Activated T-cell treated with anti-CD3 and anti-CD28 coated beads for 1 hour (primary cell): ENCODE measurements at places on chromosomes 1 and 21.
A peak's percentile ranks its signal among the peaks of the same experiment; 100 is the strongest.

GRCh38 chr1:228891272-228892034, 156.2 kb downstream of the RHOU start:
- DNase-seq: no peak

DNA sequence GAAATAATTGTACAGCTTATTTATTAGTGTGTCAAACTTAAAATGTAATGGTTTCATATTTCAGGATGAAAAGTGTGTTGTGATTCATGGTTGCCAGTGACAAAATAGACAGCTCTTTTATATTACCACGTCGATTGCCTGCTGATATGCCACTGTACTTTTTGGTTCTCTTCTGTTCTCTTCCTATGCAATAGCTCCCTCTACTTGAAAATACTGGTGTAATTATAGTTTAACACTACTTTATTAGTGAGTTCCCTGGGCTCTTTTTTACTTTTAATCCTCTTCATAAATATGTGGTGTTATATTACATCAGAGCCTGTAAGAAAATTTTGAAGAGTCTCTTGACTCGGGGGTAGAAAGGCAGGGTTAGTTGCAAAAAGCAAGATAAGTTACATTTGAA, 111.3 kb downstream of the PATJ start:
- DNase-seq: no peak

- DNase-seq: no peak
Observed at GRCh38 chr1:158425027-158425426, 1.0 kb downstream of the OR10K2 start.

- DNase-seq: peak; percentile 39
Observed at GRCh38 chr1:27868932-27869718, 3.2 kb upstream of the THEMIS2 start.

DNA sequence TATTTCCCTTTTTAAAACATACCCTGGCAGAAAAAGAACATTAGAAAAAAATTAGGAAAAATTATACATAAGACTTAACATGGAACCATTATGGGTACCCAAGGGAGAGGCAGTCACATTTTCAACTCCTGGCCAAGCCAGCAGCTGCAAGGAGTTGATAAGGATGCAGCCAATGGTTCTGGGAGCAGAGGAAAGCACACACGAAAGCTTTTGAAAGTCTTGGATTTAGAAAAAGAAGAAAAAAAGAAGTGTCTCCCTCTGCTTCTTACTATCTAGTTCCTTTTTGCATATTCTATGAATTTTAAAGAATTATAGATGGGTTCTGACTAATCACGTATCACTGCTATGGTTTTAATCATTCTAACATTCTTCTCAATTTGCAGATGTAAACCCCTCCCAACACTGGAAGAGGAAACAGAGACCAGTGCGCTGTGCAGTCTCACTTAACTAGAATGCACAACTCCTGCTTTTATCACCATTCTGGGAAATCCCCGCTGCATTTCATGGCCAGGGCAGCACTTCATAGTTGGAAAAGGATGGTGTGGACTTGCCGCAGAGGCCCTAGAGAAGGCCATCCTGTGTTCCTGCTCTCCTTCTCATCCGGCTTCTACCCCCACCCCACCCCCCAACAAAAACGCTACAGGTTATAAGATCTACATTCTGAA, 2.7 kb upstream of the CD58 start:
- DNase-seq: no peak

DNA sequence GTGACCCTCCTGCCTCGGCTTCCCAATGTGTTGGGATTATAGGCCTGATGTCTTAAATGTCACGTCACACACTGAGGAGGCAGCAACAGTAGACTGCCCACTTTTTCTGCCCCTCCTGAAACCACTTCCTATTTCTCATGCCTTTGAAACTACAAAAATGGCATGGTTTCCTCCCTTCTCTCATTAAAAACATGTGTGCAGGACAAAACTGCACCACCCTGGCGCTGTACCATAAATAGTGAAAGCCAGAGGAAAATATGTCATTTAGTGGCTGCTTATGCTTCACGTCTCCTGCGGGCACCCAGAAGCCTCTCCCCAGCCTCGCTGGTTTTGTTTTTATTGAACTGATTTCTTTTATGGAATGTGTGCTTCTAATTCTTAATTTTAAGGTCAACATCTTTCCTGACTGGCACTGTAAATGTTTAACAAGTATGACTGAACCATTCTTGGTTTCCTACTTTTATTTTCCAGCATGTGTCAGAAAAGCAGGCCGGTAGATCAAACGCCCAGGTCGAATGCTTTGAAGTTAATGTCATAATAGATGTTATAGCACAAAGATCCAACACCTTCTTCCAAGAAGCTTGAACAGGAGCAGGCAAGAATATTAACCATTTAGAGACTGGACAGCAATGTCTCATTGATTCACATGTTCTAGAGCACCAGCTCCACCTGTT, 59.6 kb upstream of the C1orf87 start:
- no peak for DNase-seq

DNA sequence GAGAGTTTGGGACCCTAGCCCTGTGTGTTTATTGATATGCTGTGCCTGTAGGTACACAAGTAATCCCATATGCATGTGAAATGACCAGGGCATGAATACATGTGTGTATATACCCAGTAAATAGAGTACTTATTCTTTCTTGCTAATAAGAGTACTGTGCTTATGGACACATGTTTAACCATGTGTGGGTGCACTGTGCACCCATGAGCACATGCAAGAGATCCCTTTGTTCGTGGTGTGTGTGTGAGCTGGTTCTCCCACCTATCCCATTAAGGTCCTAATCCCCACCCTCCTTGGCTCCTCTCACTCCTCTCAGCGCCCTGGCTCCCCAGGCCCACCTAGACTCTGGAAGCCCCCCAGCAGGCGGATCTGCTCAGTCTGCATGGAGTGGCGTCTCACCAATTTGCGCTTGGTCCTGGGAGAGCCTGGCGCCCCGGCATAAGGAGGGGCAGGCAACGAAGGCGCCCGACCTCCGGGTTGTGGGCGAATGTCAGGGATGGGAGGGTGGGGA, 2.2 kb upstream of the LIX1L start:
- no peak for DNase-seq

GRCh38 chr1:24390924-24391782, 22.4 kb downstream of the STPG1 start:
- peak; percentile 49 for DNase-seq

DNA sequence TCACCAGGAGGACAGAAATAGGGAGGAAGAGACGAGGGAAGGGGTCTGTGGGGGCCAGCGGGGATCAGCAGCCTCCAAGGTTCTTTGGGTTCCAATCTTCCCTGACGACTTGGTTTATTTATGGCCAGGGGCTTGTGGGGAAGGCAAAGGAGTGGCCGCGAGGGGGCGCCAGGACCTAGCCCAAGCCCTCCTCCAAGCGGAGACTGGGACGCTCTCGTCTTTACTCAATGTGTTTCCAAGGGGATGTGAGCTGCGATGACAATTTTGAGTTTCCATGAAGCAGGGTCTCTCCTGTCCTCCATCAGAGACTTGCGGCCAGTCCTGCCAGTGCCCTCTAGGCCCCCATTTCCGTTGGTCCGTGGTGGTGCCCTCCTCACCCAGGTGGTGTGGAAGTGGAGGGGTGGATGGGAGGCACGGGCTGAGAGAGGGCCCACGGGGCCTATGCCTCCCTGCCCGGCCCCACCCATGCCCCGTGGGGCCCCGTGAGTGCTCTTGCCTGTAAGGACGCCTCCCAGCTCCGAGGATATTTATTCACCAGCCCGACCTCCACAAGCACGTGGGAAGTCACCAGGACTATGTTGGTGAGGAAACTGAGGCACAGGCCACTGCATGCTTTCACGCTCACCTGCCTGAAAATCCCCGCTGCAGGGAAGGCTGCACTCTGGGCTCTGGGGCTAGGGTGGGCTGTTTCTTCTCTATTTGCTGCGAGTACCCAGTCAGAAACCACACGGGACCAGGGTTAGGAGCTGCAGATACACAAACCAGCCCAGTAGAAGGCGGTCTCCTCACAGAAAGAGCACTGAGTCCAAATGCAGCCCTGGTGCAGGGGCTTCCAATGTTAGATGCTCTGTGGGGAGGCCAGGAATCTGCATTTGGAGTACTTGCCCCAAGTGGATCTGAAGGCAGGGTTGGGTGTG, 26.5 kb downstream of the DMRTB1 start:
- DNase-seq: peak; percentile 47

DNA sequence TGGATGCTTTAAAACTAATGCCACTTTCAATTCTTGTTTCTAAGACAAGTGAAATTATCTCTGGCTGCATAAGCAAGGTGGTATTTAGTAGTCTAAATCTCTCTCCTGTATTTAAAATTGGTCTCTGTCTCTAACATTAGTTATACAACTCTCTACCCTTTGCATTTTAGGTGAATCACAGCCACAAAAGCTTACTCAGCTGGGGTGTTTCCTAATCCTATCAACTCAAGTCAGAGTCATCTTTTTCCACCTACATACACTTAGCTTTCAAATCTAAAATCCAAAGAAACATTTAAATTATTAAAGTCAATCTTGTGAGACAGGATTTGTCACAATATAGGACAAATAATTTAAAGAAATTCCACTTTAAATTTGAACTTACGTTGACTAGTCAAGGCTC, 255.1 kb upstream of the CXADR start:
- DNase-seq: no peak

DNA sequence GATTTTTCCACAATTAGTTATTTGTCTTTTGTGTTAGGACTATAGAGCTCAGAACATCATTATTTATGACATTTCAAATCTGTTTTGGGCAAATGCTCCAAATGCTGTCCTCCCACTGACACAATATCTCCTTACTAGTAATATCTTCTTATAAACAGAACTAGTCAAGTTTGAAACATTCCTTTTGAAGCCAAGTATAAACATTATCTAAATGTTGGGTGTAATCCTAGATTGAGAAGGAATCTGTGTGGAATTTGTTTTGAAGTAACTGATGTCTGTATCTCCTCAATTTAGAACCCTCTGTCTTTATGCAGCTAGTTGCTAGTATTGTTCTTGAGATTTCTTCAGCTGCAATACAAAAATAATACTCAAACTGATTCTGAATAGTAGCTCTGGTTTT, 28.5 kb upstream of the PAXBP1 start:
- no peak for DNase-seq
